ELR (cell line): ENCODE measurements at places on chromosomes 2 and 18.
A peak's percentile ranks its signal among the peaks of the same experiment; 100 is the strongest.

DNA sequence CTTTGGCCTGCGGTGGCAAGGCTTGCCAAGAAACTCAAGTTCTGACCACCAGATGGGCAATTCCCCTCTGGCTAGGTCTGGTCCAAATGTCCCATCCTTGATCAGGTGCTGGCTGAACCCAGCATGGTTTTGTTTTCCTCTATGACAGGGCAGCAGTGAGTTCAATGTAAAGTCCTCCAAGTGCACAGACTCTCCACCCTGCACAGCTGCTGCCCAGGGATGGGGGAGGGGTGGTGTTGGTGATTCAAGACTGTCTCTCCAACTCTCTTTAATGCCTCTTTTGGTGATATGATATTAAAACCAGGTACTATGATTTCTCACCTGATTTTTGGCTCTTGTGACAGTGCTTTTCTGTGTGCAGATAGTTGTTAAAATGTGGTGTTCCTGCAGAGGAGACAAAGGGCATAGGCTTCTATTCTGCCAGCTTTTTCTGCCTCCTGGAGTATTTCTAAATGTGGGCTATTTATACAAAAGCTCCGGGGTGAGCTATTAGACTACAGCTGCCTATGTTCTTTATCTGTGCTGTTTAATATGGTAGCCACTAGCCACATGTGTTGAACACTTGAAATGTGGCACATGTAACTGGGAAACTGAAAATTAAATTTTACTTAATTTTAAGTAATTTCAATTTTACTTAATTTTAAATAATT lies 64.0 kb upstream of the STK39 start:
- no peak for DNase-seq

DNA sequence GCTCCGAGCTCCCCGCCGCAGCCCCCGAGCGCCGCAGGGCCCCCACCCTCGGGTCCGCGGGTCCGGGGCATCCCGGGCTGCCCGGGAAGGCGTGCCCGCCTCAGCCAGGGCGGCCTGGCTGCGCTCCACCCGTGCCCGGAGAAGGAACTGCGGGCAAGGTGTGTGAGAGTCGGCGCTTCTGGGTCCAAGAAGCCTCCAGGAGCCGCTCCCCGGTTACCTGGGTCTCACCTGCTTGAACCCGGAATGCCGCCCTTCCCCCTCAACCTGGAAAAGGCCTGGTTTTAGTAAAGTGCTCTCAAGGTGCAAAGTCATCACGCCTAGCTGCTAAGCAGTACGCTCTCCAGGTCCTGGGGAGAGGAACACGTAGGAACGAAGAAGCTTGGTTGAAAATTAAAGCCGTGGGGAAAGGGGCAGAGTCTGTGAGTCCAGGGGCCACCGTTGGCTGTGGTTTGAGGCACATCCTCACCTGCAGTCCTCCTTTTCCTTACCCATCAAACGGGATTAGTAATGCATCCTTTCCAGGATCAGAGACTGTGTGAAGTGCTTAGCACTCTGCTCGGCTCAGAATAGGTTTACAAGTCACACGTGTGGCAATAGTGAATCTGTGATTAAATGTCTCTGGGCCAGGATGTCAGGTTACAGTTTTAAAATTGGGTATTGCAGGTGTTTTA lies 1.2 kb downstream of the ASAP2 start:
- DNase-seq = peak; percentile 55

DNA sequence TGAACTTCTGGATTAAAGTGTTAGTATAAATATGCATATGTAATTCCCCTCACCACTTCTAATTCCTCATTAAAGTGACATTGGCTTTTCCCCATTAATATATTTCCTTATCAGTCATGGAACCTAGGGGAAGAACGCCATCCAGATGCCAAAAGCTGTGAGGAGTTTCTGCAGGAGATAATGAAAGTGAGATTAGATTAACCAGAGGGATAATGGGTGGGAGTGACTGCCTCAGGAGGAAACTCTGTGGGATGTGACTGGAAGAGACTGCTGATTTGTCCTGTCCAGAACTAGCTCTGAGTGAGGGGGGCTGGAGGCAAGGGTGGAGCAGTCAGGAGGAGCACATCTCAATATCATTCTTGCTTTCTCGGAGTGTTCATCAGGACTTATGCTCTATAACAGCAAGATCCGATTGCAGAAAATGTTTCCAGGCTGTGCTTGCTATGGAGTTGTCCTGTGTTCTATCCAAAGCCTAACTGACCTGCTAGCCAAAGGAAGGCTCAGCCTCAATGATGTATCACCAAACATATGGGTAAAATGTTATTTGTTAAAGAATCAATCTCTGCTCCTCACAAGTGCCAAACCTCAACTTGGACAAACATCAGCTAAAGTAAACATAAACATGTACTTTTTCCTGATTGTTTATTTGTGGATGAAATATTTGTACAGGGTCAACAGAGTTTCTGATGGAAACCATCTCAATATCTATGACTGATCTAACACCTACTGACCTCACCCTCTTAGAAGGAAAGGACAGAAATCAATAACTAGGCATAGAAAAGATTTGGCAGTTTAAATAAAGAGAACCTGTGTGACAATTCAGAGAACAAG lies 118.5 kb downstream of the ASXL3 start:
- no peak for DNase-seq

DNA sequence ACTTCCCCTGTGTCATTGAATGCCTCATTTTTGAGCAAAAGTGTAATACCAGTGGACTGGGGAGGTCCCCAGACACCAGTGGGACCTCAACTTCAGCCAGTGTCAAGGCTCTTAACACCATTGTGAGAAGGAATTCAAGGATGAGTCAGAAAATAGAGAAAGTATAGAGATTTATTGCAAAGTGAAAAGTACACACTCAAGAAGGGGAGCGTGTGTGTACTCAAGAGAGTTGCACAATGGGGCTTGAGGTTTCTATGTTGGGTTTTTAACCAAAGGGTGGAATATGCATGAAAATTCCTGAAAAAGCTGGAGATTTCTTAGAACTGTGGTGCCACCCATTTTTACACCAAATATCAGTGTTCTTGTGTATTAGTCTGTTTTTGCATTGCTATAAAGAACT lies 81.9 kb downstream of the ADCYAP1 start:
- no peak for DNase-seq

GRCh38 chr18:60649107-60649506 lies 276.5 kb upstream of the MC4R start:
- no peak for DNase-seq

GRCh38 chr18:41618147-41618546 lies 336.9 kb upstream of the PIK3C3 start:
- no peak for DNase-seq

DNA sequence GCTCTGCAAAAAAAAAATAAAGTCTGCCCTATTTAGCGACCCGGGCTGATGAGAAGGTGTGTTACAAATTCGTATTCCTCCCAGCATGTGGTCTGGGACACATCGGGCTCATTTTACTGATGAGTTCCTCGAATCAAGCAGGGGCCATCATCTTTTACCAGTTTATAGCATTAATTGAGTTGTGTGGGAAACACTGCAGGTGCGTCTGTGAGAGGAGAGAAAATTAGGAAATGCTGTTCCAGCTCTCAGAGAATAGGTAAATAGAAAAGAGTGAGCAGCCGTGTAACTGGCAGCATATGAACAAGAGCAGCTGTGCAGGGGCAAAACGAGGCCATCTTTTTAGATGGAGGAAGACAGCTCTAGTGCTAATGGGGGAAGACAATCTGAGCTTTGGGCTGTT lies 216.7 kb downstream of the SETBP1 start:
- DNase-seq = no peak

DNA sequence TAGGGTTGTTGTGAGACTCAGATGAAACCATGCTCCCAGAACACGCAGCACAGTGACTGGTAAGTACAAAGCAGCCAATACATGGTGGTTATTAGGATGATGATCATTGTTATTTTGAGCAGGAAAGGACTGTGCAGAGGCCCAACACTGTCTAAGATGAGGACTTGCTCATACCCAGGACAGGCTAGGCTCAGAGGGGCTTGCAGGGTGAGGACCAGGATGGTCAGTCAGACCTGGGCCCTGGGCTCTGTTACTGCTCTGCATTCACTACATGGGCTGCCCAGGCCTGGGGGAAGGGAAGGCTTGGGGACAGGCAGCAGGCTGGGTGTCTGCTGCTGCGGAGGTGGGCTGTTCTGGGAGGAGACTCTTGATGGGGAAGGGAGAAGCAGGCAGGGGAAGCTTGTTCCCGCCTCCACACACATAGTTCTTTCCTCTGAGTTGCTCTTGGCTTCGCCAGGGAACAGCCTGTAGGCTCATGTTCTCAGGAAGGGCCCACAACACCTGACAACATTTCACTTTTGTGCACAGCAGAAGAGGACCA lies 17.5 kb downstream of the CAPN13 start:
- no peak for DNase-seq

DNA sequence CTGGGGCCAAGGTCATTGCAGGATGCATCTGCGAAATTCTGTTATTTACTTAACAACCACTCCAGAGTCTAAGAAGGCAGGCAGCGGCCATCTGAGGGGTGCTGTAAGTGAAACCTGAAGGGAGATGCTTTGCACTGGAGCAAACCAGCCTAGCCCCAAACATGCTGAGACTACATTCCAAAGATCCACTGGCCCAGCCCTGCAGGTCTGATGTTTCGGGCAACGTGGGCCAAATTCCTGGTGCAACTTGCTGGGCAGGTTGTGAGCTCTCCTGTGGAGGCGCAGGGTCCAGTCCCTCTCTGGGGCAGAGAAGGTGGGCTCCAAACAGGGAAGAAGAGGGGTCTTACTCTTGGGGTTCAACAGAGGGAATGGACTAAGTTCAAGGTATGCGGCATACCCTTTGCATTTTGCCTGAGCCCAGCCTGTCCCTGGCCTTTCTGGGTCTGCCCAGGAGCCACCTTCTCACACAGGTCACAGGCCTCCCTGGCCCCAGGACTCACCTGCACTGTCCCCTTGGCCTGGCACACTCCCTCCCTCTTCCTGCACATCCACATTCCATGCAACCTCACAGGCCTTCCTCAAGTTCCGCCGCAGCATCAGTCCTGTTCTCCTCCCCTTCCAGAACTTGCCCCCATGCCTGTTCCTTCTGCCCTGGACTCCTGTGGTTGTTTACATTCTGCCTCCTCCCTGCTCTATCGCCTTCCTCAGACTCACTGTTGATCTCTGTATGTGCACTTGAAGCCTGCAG lies 5.1 kb upstream of the MAL start:
- DNase-seq = no peak

- DNase-seq = no peak
These were observed 155.7 kb downstream of the MTCL1 start for GRCh38 chr18:8860845-8861642.
